Activated naive CD8-positive, alpha-beta T cell treated with anti-CD3 and anti-CD28 coated beads, Interleukin-2, amount 10 ng/mL, durations not matched to agents 7 days and 5 days (primary cell): ENCODE measurements at places on chromosomes 5 and 9.

DNA sequence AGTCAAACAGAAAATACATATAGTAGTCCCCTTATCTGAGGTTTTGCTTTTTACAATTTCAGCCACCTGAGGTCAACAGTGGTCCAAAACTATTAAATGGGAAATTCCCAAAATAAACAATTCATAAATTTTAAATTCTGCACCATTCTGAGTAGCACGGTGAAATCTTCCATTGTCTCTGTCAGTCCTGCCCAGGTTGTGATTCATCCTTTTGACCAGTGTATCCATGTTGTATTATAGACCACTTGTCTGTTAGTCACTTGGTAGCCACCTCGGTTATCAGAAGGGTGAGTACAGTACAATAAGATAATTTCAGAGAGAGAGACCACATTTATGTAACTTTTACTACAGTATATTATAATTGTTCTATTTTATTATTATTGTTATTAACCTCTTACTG is 2.8 kb downstream of the CCDC152 start:
- DNase-seq, result no peak

DNA sequence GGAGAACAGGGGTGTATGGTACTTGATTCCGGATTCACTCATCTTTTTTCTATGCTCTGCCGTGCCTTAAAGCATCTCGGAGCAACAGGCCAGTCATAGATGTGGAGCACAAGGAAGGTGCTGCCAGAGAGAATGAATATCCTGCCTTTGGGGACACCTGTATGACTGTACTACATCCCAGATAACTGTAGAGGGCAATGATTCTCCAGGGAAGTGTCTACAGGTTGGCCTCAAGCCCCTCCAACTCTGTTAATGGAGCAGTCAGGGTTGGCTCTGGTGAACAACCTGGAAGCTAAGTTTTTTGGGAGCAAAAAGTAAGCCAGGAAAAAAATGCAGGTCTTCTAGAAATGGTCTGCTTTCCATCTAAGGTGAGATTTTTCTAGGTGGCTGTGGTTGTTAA is 71.0 kb downstream of the NREP start:
- no peak for DNase-seq

GRCh38 chr5:73686912-73687311 is 60.9 kb downstream of the ARHGEF28 start:
- DNase-seq, result no peak

DNA sequence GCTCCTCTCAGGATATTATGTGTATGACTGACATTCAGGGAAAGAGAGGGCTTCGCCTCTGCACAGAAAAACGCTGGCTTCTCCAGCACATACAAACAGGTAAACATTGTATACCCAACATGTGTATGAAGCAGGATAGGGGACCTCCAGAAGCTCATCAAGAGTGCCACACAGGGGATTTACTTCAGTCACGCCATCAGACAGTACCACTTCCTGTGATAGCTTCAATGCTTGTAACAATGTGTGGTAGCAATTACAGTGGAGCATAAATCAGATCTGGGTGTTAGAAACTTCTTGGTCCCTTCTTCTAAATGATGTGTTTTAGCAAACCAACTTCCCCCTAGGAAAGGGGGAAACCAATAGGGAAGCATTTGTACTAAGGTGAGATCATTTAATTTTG is 160.8 kb downstream of the TSSK1B start:
- no peak for DNase-seq

DNA sequence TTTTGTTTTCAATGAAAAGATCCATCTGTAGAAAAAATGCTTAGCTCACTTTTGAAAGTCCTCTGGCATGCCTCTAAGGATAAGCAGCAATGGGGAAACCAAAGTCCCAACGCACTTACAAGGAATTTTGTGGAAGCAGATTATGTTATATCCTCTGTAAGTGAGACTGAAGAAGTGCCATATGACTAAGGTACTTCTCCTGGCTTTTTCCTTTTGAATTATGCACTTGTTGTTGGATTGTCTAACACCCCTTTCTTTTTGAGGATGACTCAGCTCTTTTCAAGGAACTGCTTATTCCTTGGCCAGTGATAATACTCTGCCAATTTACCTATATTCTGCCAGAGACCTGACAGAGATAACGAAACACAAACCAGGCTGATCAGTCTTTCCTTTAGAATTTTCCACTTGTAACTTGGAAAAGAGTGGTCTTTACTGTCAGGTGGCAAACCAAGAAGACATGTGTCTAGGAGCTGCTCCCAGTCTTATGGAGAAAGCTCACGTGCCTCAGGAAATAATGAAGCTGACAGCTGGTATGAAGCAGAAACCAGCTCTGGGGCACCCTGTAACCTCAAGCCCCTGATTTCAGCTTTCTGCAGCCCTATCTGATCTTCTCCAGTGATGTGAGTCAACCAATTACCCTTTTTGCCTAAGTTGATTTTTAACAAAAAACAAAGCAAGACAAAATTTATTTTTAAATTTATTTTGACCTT is 290.8 kb upstream of the FBXL7 start:
- DNase-seq, result no peak
